ENCODE measurements at places on chromosomes 2 and 18.

DNA sequence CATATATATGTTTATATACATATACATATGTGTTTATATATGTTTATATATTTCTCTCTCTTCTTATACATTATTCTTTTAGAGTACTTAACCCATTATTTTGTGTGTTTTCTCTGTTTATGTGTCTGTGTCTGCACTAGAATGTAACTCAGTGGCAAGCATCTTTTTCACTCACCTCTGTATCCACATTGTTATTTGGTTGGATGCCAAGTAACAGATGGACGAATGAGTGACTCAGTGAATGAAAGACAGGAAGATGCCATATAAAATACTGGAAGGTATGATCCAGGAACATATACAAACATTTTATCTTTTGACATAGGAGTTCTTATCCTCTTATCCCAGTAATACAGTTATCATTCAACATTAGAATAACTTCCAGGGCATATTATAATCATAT is 684.8 kb downstream of the RNF144A start:
- DNase-seq, result no peak

DNA sequence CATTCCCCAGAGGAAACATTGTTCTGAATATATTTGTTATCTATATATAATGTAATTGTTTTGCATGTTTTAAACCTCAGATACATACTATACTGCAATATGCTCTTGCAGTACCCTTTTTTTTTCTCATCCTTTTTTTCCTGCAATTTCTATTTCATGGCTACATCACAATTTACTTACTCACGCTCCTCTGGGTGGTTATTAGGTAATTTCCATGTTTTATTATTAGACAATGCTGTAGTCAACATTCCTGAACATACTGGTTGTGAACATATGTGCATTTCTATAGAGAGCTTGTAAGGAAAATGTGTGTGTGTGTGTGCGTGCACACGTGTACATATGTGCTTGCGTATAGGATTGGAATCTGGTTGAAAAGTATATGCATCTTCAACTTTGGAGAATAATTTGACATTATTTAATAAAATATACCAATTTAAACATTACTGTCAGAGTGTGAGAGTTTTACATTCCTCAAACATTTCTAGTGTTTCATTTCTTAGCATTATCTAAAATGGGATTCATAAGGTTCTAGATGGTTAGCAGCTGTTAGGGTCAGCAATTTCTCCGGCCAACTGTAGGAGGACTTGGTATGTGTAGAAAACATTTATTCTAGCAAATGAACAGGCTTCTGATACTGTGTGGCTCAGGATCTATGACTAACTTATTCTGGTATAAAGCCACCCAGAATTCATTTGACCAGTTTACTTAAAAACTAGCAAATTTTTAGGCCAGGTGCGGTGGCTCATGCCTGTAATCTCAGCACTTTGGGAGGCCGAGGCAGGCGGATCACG is 22.4 kb downstream of the NCOA1 start:
- DNase-seq, result no peak

DNA sequence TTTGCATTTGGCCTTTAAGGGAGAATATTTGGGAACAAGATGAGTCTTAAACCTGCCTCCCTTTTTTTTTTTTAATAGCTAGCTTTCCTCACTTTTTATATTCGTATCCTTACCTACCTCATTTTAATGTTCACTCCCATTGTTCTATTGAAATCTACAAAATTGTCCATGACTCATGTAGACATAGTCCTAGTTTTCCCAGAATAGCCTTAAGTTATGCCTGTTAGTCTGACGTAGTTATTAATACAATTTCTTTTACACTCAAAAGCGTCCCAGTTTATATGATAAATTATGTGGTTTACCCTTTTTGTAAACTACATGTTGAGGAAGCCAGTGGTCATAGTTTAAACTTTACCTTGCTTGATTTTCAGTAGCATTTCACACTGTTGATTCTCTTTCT is 73.4 kb downstream of the UBR3 start:
- no peak for DNase-seq

DNA sequence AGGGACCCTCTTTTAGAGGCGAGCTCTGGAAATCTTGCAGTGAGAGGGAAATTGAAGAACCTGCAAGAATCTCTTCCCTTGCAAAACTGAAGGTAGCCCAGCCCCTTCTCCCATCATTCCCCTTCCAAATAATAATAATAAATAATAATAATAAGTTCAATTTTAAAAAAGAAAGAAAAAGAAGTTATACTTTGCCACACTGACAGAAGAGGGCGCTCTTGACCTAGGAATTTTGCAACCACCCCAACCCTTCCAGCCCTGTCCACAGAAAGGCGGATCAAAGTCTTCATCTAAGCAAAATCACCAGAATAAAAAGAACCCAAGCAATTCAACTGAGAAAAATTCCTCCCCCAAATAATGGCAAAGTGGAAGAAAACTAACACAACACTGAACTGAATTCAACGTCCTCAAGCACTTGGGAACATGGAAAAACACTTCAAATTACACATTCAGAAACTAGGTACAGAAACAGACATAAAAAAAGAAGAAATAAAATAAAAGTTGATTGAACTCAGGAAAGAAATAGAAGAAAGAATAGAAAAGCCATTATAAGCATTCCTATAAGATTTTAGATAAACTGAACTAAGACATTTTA is 98.9 kb upstream of the GLS start:
- DNase-seq, result peak; percentile 49

GRCh38 chr18:8762968-8763367 is 57.6 kb downstream of the MTCL1 start:
- no peak for DNase-seq

GRCh38 chr2:174776223-174776622 is 12.0 kb upstream of the CHRNA1 start:
- DNase-seq, result no peak

DNA sequence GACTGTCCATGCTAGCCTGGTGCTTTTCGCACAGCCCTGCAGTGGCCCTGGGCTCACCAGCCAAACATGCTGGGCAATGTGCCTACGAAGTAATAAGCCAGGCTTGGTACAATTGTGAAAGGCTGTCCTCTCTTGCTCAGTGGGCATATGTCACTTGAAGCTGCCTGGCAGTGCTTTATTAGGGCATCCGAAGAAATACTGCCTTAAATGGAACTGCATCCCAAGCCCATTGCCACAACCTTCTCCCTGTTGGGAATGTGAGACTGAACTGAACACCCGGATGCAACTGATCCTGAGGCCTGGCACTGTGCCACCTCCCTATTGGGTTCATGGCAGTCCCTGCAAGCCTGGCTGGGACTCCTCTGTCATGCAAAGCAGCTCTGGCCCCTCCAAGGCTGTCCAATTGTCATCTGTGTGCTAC is 15.9 kb downstream of the CAPG start:
- no peak for DNase-seq

GRCh38 chr2:24512404-24512803 is 21.4 kb downstream of the NCOA1 start:
- no peak for DNase-seq

All from LoVo (cell line).